ENCODE measurements at places on chromosomes 16 and 17.

- no peak for DNase-seq
These were observed 40.2 kb downstream of the FOXK2 start for GRCh38 chr17:82559566-82560251.

GRCh38 chr16:4922721-4923342 lies 14.1 kb downstream of the PPL start:
- no peak for DNase-seq

- DNase-seq, result no peak
These were observed 56.9 kb downstream of the WWP2 start for GRCh38 chr16:69818891-69819545.

DNA sequence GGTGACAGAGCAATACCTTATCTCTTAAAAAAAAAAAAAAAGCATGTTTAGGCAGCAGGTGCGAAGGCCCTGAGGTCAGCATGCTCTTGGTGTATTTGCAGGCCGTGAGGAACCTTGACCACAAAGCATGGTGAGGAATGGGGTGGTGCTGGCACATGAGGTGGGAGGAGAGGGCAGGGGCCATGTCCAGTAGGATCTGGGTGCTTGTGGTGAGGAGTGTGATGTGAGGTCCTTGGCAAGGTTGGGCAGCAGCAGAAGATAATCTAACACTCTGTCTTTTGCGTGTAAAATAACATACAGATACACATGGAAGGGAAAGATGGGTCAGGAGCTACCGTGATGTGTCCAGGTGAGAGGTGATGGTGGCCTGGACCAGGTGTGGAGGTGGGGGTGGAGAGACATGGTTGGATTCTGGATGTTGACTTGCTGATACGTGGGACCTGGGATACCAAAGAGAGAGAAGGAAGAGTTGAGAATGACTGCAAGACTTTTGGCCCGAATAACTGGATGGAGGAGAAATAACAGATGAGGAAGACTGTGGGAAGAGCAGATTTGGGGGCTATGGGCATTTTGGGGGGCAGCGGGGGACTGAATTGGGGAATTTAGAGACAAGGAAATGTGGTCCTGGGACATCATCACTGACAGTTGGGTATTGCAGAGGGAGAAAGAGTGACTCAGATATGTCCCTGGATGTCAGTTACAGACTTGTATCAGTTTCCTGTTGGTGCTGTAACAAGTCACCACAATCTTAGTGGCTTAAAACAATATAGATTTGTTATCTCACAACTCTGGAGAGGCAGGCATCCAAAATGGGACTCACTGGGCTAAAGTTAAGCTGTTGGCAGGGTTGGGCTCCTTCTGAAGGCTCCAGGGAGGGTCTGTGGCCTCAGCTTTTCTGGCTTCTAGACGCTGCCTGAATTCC lies 274.9 kb downstream of the HAPSTR1 start:
- DNase-seq, result no peak

- no peak for DNase-seq
These were observed 11.5 kb downstream of the TRIM25 start for GRCh38 chr17:56902348-56902747.

DNA sequence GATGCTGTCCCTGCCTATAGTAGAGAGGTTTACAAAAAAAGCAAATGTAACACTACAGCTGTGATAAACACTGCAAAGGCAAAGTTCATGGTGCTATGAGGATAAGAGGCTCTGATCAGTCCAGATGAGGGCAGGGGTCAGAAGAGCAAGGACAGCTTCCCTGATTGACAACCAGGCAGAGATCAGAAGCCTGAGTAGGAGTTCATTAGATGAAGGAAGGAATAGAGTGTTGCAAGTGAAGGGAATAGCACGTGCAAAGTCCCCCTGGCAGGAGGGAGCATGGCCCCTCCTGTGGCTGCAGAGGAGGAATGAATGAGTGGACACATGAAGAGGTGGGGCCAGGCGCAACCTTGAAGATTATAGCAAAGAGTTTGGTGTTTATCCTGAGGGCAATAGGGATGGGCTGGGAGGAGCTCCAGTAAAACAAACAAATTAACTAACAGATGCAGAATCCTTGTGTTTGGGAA lies 208.4 kb upstream of the IRX5 start:
- DNase-seq, result no peak

- DNase-seq, result no peak
These were observed 61.1 kb upstream of the CPHXL start for GRCh38 chr16:75787440-75787839.

DNA sequence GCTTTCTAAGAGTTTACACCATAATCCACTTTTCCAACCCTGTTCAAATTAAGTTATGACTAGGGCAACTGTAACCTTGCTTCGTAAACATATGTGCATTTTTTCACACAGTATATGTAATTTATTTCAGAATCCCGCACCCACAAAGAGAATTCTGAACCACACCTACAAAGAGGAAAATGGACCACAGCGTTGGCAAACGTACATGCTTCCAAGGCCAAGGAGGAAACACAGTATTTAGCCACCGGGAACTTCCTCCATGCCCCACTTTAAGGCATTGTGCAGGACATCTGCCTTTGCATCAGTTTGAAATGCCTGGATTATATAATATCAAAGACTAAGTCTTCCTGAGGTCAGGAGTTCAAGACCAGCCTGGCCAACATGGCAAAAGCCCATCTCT lies 2.1 kb downstream of the SPATA22 start:
- DNase-seq, result no peak

DNA sequence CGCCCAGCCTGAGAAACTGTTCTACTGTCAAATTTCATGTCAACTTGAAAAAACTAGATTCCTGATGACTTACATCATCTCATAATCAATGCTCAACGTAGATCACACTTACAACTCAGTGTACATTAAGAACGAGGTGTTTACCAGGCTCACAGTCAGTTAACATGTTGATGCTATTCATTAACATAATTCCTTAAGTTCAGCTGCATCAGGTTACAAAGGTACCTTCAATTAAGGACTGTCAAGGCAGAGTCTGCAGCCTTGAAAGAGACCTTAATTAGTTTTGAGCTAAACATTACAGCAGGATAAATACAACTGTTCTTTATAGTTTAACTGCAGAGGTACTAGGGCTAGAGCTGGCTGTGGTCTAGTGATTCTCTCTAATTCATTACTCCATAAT lies 1.9 kb downstream of the GNA13 start:
- no peak for DNase-seq

DNA sequence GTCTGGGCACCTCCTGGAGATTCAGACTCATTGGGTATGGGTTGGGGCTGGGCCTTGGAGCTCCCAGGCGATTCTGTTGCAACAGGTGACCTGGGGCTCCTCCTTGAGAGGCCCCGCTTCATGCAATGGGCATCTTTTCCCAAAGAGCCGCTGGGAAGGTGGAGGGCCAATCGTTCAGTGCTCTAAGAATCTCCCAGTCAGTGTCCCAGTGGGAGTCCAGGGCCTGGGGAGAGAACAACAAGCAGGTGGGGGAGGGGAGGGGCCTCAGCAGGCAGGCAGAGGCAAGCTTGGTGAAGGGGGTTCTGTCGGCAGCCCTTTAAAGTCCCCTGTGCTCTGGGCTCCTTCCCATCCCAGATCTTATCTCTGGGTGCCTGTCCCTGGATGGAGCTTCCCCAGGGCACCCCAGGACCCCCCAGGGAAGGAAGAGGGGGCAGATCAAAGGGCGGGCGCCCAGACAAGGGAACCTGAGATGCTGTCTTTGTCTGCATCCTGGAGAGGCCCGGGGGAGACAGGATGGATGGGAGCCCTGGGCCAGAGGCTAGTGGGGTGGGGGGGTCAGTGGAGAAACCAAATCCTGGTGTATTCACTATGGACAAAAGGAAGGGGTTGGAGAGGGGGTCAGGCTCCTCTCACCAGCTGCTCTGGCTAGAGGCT lies 30.5 kb upstream of the NXPH3 start:
- no peak for DNase-seq

DNA sequence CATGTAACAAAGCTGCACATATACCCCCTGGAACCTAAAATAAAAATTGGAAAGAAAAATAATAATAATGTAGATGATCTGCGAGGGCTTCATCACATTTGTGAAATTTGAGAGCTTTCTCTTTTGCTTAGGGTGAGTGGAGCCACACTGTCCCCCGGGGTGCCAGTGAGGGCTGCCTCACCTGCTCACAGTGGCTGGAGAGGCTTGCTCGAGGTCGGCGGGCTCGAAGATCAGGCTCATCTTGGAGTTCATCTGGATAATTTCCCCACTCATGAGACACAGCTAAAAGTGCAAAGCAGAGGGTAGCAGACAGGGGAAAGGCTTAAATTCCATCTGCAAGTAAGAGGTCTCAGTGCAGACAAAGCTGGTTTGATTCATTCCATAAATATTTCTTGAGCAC lies 123.8 kb downstream of the DNAH3 start:
- DNase-seq, result no peak

Measured in left forelimb (tissue), 1 donor.